ENCODE measurements at places on chromosomes 5 and 9.
A peak's percentile ranks its signal among the peaks of the same experiment; 100 is the strongest.

GRCh38 chr9:134869554-134870300, 10.9 kb upstream of the FCN2 start:
- no peak for DNase-seq

GRCh38 chr5:134957920-134958608, 9.6 kb upstream of the CATSPER3 start:
- no peak for DNase-seq

- DNase-seq: no peak
These were observed 97.0 kb downstream of the CEMIP2 start for GRCh38 chr9:71671289-71671688.

GRCh38 chr9:84270847-84271530, 69.6 kb downstream of the SLC28A3 start:
- no peak for DNase-seq

DNA sequence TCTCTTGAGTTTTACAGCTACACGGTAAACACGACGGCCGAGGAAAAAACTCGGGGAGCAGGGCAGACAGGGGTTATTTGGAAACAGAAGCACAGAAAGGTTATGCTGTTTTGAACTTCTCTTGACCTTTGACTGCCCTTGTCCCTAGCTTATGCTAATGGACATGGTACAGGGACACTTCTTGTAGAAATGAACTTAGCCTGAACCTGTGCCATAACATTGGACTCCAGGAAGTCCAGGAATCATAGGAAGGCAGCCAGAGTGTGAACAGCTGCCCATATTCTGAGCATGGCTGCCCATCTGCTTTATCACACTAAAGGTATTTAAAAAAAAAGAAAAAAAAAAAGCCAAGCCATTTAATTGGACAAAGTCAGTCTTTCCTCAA, 46.1 kb downstream of the NR6A1 start:
- DNase-seq: no peak

DNA sequence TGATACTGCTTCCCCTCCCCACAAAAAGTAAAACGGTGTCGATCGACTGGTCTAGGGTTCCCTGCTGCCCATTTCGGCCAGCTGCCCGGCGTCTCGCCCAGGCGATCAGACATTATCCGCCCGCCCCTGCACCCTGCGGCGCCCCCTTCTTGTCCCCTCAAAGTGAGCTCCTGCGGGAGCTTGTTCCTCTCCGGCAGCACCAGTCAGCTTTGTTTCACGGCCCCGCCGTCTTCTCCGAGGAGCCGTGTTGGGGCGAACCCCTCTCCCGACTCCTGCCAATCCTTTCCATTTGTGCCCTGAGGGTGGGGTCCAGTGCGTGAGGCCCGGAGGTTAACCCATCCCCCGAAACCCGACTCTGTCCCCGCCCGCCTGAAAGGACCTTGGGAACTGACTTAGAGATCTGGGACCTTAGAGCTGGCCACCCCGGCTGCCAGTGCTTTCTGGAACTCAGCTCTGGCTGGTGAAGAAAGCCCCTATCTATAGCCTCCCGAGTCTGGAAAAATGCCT, 518 bp downstream of the UBE2B start:
- DNase-seq: no peak

DNA sequence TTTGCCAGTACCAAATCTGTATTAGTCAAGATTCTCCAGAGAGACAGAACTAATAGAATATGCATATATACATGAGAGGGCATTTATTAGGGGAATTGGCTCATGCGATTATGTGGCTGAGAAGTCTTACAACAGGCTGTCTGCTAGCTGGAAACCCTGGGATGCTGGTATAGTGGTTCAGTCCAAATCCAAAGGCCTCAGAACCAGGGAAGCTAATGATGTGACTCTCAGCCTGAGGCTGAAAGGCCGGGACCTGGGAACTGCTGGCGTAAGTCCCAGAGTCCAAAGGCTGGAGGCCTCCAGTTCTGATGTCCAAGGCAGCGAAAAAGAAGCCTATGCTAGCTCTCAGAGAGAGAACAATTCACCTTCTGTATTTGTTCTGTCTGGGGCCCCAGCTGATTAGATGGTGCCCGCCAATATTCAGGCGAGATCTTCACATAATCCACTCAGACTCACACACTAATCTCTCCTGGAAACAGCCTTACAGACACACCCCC, 84.1 kb downstream of the KIAA1958 start:
- DNase-seq: no peak

DNA sequence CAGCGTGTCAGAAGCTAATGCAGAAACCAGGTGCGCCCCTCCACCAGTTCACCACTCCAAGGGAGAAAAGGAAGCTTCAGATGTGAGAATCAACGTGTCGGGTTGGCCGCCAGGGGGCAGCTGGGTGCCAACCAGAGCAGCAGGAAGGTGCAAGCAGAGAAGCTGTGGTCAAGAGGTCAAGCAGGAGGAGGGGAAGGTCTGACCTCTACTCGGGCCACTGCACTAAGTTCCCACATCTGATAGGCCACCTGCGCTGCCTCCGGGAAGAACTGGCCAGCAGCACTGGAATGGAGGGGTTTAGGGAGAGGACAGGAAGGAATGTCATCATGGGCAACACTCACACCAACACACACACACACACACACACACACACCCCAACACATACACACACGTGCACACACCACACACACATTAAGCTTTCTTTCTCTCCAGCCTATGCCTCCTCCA, 31.4 kb downstream of the ANXA6 start:
- peak; percentile 5 for DNase-seq

- DNase-seq: no peak
These were observed 1651.5 kb downstream of the EFNA5 start for GRCh38 chr5:106019261-106019660.

DNA sequence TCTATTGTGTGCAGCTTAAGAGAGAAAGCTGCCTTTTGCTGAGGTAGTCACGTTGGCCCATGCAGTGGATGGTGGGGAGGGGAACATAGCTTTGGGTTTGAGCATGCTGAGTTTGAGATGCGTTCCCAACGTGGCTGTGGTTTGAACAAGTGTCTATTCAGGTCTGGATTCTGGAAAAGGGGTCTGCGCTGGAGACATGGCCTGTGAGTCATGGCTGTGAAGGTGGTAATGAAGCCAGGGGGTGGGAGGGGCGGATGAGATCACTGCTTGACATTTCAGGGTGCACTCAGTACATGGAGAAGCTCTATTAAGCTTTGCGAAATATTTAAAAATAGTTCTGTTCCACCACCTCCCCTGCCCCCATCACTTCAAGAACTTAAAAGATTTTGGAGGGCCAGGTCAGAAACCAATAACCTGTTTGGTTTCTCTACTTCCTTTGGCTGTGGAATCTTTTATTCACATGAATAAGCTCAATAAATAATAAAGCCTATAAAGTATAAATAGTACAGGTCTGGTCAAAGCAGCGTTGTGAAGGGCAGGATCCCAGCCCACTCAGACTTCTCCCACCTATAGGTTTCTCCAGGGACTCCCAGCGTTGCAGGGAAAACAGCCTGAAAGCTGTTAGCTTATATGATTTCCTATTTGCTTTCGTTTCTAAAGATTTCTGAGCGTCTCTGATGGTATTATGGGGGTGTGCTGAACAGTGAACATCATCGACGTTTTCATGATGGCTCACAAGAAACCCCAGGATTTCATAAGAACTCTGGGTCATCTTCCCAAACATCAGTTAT, 189.9 kb downstream of the NSG2 start:
- no peak for DNase-seq

GRCh38 chr5:7367780-7368179, 28.2 kb upstream of the ADCY2 start:
- no peak for DNase-seq

DNA sequence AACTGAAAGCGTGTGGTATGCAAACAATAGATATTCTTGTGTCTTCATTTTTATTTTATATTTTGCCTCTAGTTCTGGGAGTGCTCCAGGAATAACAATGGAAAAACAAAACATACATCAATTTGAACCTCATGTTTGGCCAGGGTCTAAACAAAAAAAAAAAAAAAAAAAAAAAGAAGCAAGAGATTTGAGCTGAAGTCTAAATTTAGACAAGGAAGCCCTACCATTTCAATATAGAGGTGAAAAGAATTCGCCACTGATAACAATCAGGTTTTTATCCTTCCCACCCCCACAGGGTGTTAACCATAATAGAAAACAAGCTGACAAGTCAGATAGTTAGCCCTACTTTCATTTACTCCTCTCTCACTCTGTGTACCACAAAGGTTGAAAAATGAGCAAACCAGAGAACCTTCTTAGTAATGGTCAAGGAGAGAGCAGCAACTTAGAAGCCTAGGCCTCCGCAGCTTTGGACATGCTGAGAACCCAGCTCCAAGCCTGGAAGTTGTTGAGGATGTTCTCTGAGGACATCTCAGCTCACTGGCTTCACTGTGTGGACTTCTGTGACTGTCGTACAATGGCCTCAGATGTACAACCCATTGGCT, 118.2 kb upstream of the HMHB1 start:
- no peak for DNase-seq

GRCh38 chr9:7169717-7170389, 412.1 kb downstream of the KDM4C start:
- no peak for DNase-seq

DNA sequence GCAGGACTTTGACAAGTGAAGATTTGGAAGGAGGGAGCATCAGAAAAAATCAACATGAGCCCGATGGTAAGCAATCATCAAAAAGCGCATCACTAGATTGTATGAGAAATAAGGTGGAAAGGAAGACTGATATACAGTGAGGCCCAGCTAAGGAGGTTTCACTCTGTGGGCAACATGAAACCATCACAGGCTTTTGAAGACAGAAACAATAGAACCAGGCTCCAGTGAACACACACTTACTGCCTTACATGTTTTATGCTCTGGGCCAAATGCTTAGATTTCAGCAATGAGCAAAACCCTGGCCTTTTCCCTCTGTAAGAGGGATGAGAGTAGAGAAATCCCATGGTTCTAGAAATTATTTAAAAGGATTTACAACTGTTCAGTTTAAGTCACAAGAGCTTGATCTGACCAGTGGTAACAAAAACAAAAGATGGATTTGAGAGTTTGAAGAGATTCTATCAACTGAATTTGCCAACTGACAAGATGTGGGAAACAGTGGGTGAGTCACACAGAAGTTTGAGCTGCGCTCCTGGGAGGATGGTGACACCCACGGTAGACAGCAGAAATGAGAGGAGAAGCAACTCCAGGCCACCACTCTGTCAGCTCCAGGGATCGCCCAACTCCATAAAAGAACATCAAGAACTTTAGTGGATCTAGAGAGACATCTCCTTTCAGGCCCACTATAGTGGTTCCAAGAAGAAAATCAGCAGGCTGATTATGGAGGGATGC, 261.8 kb downstream of the MCTP1 start:
- no peak for DNase-seq

GRCh38 chr9:89046832-89047231, 55.6 kb downstream of the S1PR3 start:
- DNase-seq: no peak

Measured in NCI-H1105 (cell line).